ENCODE measurements at places on chromosomes 4 and X. TPM values are rescaled to one million over a fixed set of nuclear protein-coding genes. Genes with fewer than 3 reads are reported as not detected.
A peak's percentile ranks its signal among the peaks of the same experiment; 100 is the strongest.

DNA sequence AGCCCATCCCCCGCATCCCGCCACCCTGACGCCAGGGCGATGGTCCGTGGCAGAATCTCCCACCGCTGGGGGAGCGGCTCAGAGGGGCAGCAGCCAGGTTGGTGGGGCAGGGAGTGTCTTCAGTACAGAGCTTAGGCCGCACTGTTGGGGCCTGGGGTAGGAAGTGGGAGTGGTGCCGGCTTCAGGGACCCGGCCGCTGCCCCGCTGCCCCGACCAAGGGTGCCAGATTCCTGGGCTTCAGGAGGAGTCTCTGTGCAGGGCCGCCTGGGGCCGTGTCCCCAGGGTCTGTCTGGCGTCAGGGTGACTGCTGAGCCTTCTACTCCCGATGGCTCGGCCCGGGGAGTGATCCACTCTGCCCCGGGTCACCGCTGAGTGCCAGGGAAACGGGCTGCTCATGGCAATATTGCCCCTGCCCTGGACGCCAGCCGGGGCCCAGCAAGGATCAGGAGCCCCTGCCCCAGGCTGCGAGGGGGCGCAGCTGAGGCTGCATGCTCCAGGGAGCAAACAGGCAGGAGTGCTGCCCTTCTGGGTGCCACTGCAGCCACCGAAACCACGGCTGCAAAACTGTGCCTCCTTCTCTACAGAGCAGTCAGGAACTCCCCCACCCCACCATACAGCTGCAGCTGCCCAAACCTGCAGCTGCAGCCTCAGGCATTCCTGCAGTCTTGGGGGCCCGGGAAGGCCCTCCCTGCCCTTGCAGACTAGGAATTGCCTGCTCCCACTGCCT lies 1206.1 kb downstream of the ARAP2 start:
- no peak overlapping the region for H3K27ac ChIP-seq
- no peak for DNase-seq
- no peaks in the 10 kb centered on the region for H3K36me3 ChIP-seq
- no peak overlapping the region for H3K4me3 ChIP-seq
- H3K27me3 ChIP-seq = no peaks in the 10 kb centered on the region

DNA sequence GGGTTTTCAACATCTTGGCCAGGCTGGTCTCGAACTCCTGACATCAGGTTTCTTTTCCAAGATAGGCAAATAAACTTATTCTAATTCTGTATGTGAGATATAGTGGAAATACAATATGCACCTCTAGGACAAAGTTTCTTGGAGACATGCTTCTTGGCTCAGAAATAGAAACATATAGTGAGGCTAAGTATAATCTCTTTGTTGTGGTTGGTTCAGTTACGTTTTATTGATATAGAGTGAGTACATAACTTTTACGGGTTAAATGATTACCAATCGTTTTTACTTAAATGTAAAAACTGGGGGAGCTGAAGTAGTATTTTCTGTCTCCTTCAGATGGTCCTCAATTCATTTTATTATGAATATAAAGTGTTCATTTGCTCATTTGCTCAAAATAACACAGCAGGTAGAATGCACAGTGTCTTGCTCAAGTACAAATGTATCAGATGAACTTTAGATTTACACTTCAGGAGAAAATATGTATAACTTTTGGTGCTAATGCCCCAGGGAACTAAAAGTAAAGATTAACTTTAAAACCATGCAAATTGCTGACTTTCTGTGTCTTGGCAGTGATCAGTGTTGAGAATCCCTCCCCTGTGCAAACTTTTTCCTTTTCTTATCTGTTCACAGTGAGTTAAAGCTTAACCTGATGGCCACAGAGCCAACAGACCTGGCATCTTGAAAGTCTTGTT lies 77.6 kb downstream of the AFF1 start:
- H3K4me3 ChIP-seq = no peak overlapping the region
- no peaks in the 10 kb centered on the region for H3K4me1 ChIP-seq
- no peak for DNase-seq
- H3K36me3 ChIP-seq = no peaks in the 10 kb centered on the region

- no peak overlapping the region for H3K27ac ChIP-seq
- no peaks in the 10 kb centered on the region for H3K36me3 ChIP-seq
- DNase-seq = peak; percentile 68
- H3K4me1 ChIP-seq = no peaks in the 10 kb centered on the region
- no peak overlapping the region for H3K4me3 ChIP-seq
- no peaks in the 10 kb centered on the region for H3K27me3 ChIP-seq
Observed at GRCh38 chr4:47315346-47315745, 148.2 kb downstream of the COMMD8 start.

KDR gene
- 0.26 TPM for total RNA-seq

DNA sequence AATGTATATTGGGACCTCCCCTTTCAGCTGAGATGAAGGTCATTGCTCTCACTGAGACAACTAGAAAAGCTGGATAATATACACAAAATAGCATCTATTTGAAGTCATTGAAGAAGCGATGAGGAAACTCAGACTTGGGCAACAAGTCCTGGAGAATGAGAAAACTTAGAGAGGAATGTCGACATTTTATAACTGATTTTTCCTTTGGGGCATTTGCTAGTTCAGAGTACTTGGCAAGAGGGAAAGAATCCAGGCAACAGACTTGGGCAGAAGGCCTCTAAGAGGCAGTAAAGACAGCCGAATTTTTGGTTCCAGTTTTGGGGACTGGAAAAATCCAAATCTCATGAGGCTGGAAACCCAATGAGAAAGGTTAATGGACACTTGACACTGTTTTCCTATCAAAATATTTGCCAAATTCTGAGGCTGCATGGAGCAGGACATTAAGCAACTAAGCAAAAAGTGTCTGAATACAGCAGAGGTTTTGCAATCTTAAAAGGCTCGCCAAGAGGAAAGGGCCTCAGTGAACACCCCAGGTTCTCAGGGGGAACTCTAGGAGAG lies 21.0 kb upstream of the ANXA5 start:
- peak; percentile 89 for DNase-seq
- H3K27me3 ChIP-seq = no peaks in the 10 kb centered on the region

GRCh38 chr4:161829591-161829990 lies 334.2 kb downstream of the FSTL5 start:
- no peaks in the 10 kb centered on the region for H3K36me3 ChIP-seq
- H3K27me3 ChIP-seq = no peaks in the 10 kb centered on the region
- H3K4me1 ChIP-seq = no peaks in the 10 kb centered on the region
- no peak overlapping the region for H3K27ac ChIP-seq

TFE3 gene
- total RNA-seq = 36.8 TPM

FAM133A gene
- total RNA-seq = 0.17 TPM

- no peak overlapping the region for H3K27ac ChIP-seq
- no peak overlapping the region for H3K4me3 ChIP-seq
- DNase-seq = no peak
- no peaks in the 10 kb centered on the region for H3K4me1 ChIP-seq
- H3K36me3 ChIP-seq = peaks cover 12% of the 10 kb centered on the region
Observed at GRCh38 chr4:5619913-5620625, 88.3 kb downstream of the EVC2 start.

GABRB1 gene
- total RNA-seq = not detected

PLK4 gene
- 1.3 TPM for total RNA-seq

All from fibroblast of lung (primary cell).